ENCODE measurements at places on chromosomes 1 and 21.

DNA sequence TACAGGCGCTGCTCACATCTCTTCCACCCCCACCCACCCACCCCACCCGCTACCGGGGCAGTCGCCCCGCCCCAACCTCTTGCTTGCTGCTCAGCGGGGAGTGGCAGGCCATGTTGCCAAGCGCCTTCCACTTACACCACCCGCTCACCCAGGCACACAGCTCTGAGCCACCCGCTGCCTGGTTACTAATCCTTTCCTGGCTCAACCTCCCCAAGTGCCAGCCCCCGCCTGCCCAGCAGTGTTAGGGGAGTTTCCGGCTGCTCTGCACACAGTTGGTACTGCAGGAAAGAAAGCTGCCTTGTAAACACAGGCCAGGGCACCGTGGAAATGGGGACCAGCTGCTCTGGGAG, 56.2 kb downstream of the LACTBL1 start:
- H3K36me3 ChIP-seq: no peaks in the 10 kb centered on the region
- no peak for DNase-seq
- no peaks in the 10 kb centered on the region for H3K27me3 ChIP-seq
- H3K4me1 ChIP-seq: no peaks in the 10 kb centered on the region
- no peak overlapping the region for H3K27ac ChIP-seq

GRCh38 chr1:115363171-115363570, 25.1 kb upstream of the NGF start:
- no peak overlapping the region for H3K27ac ChIP-seq
- H3K36me3 ChIP-seq: no peaks in the 10 kb centered on the region
- H3K4me1 ChIP-seq: no peaks in the 10 kb centered on the region
- no peak for DNase-seq

- peaks cover 52% of the 10 kb centered on the region for H3K4me1 ChIP-seq
- DNase-seq: no peak
- H3K27me3 ChIP-seq: no peaks in the 10 kb centered on the region
- no peaks in the 10 kb centered on the region for H3K36me3 ChIP-seq
Observed at GRCh38 chr1:28982198-28982597, 67.8 kb downstream of the EPB41 start.

- no peaks in the 10 kb centered on the region for H3K27me3 ChIP-seq
- no peaks in the 10 kb centered on the region for H3K4me1 ChIP-seq
- no peaks in the 10 kb centered on the region for H3K36me3 ChIP-seq
- H3K27ac ChIP-seq: no peak overlapping the region
- H3K4me3 ChIP-seq: no peak overlapping the region
Observed at GRCh38 chr1:107272321-107272720, 131.5 kb downstream of the NTNG1 start.

DNA sequence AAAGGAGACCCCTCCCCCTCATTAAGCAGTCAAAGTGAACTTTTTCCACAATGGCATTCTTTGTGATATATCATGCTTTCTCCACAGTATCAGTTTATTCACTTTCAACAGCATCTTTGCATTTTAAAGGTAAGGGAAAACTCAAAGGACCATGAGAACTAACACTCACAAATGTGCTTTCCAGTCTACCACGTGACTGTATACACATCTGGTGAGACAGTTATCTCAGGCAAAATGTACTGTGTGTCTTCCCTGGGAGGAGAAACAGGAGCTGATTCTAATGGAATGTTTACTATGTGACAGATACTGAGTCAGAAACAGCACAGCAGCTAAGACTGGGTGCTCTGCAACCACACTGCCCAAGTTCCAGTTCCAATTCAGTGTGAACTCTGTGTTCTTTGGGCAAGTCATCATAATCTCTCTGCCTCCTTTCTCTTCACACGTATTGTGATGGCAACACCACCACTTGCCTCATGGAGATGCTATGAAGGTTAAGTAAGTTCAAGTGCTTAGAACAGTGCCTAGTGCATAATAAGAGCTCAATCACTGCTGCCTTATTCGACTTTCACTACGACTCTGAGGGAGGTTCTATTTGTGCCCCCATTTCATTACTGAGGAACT, 79.0 kb downstream of the SLC45A1 start:
- peaks cover 5% of the 10 kb centered on the region for H3K36me3 ChIP-seq
- DNase-seq: peak; percentile 23
- no peaks in the 10 kb centered on the region for H3K27me3 ChIP-seq
- peak overlapping the region; percentile 14 for H3K27ac ChIP-seq
- peaks cover 67% of the 10 kb centered on the region for H3K4me1 ChIP-seq
- no peak overlapping the region for H3K4me3 ChIP-seq

DNA sequence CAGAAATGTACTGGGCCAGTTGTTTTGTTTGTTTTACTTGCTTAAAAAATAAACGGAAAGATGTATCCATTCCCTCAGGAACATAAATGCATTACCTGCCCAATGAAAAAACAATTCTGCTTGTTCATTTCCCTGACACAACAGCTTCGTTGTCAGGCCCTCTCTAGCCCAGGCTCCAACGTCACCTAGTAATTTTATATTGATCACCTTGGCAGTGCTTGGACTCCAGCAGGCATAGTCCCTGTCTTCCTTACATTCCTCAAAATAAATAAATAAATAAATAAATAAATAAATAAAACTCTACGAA, 1.2 kb downstream of the CEP170 start:
- no peaks in the 10 kb centered on the region for H3K27me3 ChIP-seq
- H3K4me3 ChIP-seq: no peak overlapping the region
- H3K27ac ChIP-seq: no peak overlapping the region
- peaks cover 25% of the 10 kb centered on the region for H3K4me1 ChIP-seq
- no peak for DNase-seq

DNA sequence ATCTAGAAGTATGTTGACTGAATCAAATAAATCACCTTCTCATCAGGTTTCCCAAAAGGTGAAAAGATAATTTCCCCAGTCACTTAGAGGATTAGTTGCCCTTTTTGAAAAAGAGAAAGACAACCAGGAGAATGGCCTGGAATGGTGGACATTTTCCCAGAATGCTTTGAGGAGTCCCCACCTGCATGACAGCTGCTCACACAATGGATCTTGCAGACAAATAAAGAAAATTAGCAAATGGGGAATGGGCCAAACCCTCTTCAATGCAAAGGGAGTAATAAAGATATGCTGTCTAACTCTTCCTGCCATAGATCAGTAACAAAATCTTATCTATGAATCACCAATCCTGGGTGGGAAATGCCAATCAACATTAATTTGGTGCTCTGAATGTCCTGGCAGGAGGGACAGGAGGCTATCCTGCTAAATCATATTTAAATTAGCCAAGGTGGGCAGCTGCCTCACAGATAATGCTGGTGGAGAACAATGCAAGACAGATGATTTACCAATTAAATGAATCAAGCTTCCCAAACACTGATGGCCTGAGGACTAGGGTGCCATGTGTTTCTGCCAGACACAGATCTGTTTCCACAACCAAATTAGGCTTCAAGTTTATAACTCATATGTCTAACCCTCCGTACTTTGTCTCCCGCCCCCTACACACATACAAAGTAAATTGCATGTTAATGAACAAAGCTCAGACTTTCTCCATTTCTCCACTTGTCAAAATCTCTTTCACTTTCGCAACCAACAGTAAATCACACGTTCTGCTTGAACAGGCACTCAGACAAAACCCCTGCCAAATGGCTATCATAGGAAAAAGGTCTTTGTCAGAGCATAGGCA, 488.0 kb upstream of the PLXNA2 start:
- no peaks in the 10 kb centered on the region for H3K4me1 ChIP-seq
- H3K4me3 ChIP-seq: no peak overlapping the region
- no peak overlapping the region for H3K27ac ChIP-seq
- H3K36me3 ChIP-seq: no peaks in the 10 kb centered on the region
- DNase-seq: no peak
- H3K27me3 ChIP-seq: no peaks in the 10 kb centered on the region

- H3K27me3 ChIP-seq: no peaks in the 10 kb centered on the region
- H3K4me3 ChIP-seq: no peak overlapping the region
- DNase-seq: no peak
- H3K27ac ChIP-seq: peak overlapping the region; percentile 92
Observed at GRCh38 chr1:93876244-93876643, 2.8 kb downstream of the DNTTIP2 start.

DNA sequence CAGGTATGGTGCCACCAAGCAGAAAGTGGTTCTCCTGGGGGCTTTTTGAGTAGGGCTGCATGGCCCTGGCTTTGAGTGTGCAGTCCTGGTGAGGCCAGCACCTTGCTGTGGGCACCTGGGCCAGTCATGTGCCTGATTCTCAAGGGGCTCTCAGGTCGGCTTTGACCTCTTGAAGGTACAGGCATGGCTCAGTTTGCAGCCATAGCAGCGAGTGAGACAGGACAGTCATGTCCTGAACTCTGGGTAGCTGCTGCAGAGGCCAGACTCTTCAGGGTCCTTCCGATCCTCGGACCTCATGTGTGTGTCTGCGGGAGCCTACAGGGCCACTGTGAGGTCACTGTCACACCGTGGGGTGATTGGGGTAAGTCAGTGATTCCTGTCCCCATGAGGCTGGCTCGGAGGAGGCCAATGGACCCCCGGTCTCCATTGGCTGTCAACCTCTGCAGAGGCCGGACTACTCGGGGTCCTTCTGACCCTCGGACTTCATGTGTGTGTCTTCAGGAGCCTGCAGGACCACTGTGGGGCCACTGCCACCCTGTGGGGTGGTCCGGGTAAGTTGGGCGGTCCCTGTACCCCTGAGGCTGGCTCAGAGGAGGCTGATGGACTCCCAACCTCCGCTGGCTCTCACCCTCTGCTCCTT, 95.2 kb upstream of the C1orf174 start:
- no peaks in the 10 kb centered on the region for H3K4me1 ChIP-seq
- H3K4me3 ChIP-seq: no peak overlapping the region
- no peaks in the 10 kb centered on the region for H3K27me3 ChIP-seq

- no peak overlapping the region for H3K4me3 ChIP-seq
- DNase-seq: no peak
- no peaks in the 10 kb centered on the region for H3K27me3 ChIP-seq
- H3K36me3 ChIP-seq: no peaks in the 10 kb centered on the region
- H3K27ac ChIP-seq: no peak overlapping the region
- H3K4me1 ChIP-seq: peaks cover 6% of the 10 kb centered on the region
Observed at GRCh38 chr1:1365875-1366698, 7.7 kb upstream of the MXRA8 start.

GRCh38 chr1:32703479-32704291, 1.1 kb upstream of the SYNC start:
- H3K4me1 ChIP-seq: peaks cover 10% of the 10 kb centered on the region
- H3K27ac ChIP-seq: no peak overlapping the region
- no peak for DNase-seq
- H3K27me3 ChIP-seq: peaks cover 16% of the 10 kb centered on the region
- H3K4me3 ChIP-seq: no peak overlapping the region
- no peaks in the 10 kb centered on the region for H3K36me3 ChIP-seq

DNA sequence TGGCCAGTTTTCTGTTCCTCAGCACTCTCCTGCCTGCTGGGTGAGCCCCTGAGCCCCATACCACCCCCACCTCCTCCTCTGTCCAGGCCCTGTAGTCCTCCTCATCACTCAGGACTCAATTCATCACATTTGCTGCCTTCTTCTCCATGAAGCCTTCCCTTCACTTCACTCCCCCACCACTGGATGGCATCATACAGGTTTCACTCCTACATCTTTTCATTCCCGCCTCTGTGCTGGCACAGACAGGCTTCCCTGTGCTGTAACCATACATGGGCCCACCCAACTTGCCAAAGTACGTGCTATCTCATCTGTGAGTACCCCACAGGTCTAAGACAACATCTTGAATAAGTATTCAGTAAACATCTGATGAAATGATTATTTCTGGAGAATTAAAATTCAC, 56.9 kb downstream of the SLC45A1 start:
- H3K27me3 ChIP-seq: no peaks in the 10 kb centered on the region
- no peak for DNase-seq
- no peak overlapping the region for H3K4me3 ChIP-seq

DNA sequence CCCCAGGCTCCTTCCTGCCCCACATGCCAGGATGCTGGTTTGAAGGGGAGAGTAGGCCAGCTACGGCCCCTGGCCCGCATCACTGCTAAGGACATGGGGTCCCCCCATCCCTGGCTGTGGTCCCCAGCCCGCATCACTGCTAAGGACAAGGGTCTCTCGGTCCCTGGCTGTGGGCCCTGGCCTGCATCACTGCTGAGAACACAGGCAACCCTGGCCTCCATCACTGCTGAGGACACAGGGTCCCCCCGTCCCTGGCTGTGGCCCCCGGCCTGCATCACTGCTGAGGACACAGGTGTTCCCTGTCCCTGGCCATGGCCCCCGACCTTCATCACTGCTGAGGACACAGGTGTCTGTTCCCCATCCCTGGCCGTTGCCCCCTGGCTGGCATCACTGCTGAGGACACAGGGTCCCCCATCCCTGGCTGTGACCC, 448 bp upstream of the OBSCN start:
- no peaks in the 10 kb centered on the region for H3K4me1 ChIP-seq
- no peaks in the 10 kb centered on the region for H3K36me3 ChIP-seq
- no peak overlapping the region for H3K27ac ChIP-seq
- no peak overlapping the region for H3K4me3 ChIP-seq
- DNase-seq: no peak

- no peaks in the 10 kb centered on the region for H3K36me3 ChIP-seq
- no peak overlapping the region for H3K4me3 ChIP-seq
- no peak overlapping the region for H3K27ac ChIP-seq
- no peak for DNase-seq
- peaks cover 4% of the 10 kb centered on the region for H3K27me3 ChIP-seq
Observed at GRCh38 chr1:20439282-20439681, 46.7 kb downstream of the CAMK2N1 start.

DNA sequence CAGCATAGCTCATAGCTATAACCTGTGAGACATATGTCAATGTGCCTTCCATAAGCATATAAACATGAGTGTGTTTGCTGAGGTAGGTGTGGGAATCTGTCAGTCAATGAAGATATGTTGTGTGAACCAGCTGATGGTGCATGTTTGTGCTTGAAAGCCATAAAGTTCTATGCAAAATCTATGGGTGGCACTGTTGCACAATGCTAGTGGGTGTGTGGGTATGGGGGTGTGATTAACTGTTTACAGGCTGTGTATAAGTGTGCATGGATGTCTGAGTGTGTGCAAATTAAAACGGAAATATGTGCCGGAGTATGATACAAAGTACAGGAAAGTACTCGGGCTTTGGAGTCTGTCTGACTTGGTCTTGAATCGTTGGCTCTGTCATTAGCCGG, 1.0 kb upstream of the ATP2B4 start:
- DNase-seq: peak; percentile 85
- H3K27me3 ChIP-seq: no peaks in the 10 kb centered on the region
- peaks cover 32% of the 10 kb centered on the region for H3K4me1 ChIP-seq
- H3K4me3 ChIP-seq: peak overlapping the region; percentile 100
- H3K36me3 ChIP-seq: no peaks in the 10 kb centered on the region

GRCh38 chr1:11543392-11543791, 64.4 kb downstream of the DISP3 start:
- no peak overlapping the region for H3K4me3 ChIP-seq
- H3K4me1 ChIP-seq: no peaks in the 10 kb centered on the region
